ENCODE measurements at places on chromosomes 5 and 9.

DNA sequence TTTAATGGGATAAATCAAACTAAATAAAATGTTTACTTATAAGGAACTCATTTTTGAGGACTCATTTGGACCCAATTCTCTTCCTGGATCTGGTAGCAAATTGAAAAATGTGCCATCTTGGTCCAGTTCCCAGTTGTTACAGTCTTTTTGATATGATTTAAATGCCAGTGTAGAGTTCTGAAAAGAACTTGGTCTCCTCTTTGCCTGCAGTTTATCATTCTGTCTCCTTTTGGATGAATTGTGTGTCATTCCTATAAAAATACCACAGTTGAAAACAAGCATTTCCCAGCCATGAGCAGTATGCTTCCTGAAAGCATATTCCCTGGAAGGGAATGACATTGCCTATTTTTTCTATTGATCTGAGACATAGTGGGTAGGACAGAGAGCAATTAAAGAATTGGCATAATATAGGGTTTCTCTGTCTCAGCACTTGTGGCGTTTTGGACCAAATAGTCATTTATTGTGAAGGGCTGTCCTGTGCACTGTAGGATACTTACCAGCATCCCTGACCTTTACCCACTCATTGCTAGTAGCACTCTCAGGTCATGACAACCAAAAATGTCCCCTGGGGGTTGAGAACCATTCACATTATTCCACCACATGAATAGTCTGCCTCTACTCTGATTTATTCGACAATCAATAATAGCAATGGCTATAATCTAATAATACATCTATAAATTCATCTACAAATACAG lies 181.8 kb downstream of the NXNL2 start:
- no peak for DNase-seq

DNA sequence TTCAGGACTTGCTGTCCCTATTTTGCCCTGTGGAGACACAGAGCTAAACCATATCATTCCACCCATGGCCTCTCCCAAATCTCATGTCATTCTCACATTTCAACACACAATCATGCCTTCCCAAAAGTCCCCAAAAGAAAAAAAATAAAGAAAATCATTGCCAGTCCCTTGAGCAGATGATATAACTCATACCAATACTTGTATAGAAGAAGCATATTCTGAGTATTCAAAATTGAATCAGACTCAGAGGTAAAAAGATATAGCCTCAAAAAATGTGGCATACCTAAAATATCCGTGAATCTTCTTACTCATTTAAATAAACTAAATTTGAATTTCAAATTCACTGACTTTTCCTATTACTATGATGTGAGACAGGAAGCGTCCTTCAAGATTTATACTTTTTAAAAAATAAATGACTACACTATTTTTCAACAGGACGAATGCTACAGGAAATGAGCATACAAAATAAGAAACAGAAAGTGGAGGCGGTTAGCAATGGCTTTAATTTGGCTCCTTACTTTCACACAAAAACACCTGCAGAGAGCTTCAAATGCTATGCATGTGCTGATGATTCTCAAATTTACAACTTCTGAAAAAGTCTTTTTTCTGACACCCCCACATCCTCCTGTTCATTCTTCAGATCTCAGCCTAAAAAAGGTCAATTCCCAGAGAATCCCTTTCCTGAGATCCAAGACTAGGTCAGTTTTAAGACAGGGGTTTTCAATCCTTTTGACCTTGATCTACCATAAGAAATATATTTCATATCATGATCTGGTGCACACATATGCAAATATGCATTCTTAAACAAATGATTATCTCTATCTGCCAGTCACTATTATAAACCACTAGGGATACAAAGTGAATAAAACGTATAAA lies 39.6 kb upstream of the DMXL1 start:
- DNase-seq: no peak

DNA sequence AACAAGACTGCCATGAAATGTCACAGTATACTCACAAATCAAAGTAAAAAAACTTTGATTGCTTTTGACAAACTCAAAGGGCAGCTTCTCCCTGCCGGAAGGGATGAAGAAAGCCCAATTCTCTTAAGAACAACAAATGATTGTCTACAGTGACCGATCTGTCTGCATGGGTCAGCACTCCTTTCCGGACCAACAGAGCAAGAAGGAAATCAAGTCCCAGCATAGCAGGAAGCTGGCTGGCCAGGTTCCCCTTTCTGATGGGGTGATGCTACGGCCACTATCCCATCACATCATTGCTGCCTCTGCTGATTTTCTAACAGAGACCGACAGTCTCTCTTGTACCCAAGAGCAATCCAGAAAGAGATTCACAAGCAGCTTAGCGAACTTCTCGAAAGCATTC lies 692 bp downstream of the C1QTNF3 start:
- DNase-seq: no peak

- DNase-seq: no peak
Measured at GRCh38 chr9:26856413-26857032, 36.1 kb downstream of the CAAP1 start.

- DNase-seq: no peak
Measured at GRCh38 chr9:108056084-108056804, 566.7 kb upstream of the KLF4 start.

GRCh38 chr5:107607671-107608345 lies 62.9 kb downstream of the EFNA5 start:
- DNase-seq: no peak

GRCh38 chr5:22896152-22896551 lies 43.0 kb upstream of the CDH12 start:
- DNase-seq: no peak

- DNase-seq: no peak
Measured at GRCh38 chr9:74609671-74610405, 112.7 kb downstream of the RORB start.

GRCh38 chr5:151113651-151114050 lies 32.8 kb upstream of the TNIP1 start:
- no peak for DNase-seq

GRCh38 chr9:88574953-88575352 lies 40.0 kb downstream of the NXNL2 start:
- no peak for DNase-seq

DNA sequence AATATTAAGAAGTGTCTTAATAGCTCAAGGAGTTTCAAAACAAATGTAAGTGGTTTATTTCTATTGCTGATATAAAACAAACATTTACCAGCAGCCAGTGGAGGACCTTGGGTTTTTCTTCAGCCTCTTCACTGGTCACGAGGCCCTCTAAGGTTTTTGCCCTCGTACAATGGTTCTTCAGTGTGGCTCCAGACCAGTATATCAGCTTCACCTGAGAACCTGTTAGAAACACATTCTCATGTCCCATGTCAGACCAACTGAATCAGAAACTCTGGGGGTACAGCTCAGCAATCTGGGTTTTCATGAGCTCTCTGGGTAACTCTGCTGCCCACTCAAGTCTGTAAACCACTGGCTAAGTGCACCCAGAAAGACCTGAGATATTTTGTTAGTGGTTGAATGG lies 12.9 kb downstream of the WWC1 start:
- no peak for DNase-seq

DNA sequence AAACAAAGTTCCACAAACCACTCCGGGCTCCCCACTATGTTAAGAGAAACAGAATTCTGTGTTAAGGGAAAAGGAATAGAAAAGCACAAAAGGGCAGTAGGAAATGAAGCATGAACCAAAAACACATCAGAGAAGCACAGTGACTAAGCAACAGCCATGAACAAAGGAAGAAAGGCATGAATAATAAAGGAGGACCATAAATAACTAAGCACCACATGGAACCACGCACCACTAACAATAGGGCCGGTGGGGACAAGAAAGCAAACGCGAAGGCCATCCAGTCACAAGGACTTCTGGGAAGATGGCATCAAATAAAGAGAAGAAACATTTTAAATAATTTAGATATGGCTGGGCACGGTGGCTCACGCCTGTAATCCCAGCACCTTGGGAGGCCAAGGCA lies 18.0 kb downstream of the PRUNE2 start:
- no peak for DNase-seq

DNA sequence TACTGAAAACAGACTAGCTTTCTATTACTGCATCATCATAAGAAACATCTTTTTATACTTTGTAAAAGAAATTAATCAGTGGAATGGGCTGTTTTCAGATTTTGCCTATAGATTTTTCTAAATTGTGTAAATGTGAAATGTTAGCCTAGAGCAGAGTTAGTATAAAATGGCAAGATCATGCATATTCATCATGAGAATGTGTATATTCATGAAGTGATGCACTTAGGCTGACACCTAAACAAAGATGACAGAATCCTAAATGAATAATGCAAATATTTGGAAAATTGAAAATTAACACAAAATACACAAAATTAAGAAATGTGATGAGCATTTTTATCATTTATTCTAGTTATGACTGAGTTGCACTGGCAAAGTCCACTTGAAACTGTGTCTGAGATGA lies 57.2 kb downstream of the SPTLC1 start:
- DNase-seq: no peak

DNA sequence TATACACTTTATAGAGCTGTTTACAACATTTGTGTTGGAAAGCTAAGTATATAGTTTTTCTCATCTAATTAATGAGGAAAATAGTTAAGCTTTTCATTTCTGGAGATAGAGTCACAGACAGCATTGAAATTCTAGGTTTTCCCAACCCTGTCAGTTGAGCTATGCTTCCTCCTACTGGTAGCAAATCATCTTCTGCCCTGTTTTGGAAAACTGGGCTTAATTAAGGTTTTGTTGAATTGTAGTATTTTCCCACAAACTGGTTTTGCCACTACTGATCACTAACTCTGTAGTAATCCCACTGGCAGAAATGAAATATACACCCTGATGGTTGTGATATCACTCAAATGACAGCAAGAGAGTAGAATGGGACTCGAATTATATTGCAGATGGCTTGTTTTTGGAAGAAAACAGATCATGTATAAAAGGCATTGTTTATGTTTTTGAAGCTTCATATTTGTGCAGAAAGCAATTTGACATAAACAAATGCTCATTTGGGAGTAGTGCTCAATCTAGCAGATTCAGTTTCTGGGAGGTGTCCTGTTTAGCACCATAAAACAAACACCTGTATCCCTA lies 46.6 kb downstream of the CD180 start:
- DNase-seq: no peak

GRCh38 chr9:20496328-20496727 lies 126.0 kb downstream of the MLLT3 start:
- DNase-seq: no peak

- DNase-seq: no peak
Measured at GRCh38 chr5:16558984-16559629, 57.7 kb downstream of the RETREG1 start.

GRCh38 chr5:139816566-139816965 lies 21.0 kb downstream of the PSD2 start:
- no peak for DNase-seq

- DNase-seq: no peak
Measured at GRCh38 chr9:85483208-85483607, 258.5 kb downstream of the AGTPBP1 start.

DNA sequence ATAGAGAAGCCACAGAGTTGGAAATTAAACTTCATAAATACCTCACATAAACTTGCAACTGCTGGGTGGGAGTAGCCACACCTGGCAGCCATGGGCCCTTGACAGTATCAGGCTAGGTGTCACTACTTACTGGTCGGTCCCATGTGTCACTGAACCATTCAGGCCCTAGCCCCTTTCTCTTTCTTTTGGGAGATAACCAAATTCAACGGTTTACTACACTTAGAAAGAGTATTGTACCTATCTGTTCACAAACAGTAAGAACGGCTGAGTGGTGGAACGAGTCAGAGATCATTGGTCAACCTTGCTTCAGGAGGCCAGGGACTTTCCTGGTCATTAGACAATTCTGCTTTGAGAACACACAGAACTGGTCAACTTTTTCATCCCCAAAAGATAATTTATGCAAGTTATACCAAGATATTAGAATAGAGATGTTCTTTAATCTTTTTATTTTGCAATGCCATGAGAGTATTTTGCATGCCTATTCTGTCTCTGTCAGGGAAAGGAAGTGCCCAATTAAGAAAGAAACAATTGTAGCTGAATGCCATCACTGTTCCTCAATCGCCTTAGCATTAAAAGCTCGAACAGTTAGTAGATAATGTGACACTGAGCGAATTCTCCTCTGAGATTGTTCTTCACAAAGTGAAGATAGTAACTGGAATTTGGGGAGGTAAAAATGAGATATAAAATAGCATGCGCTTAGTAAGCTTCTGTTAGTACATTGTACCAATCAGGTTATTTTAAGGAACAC lies 50.9 kb downstream of the GOLPH3 start:
- DNase-seq: no peak

DNA sequence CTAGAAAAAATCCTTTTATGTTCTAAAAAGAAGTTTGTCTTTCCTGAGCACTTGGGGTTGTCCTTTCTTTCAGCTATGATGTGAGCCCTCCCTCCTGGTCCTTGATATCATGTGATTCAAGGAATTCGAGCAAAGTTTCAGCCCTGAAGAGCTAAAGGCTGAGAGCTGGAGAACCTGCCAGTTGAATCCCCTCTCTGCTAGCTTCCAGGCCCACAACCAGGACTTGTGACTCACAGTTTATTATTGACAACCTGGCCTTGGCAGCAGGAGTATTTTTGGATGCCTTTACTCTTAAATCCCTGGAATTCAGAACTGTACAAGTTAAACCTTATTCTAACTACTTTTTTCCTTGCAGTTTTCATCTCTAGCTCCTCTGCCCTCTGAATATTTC lies 182.8 kb downstream of the SPOCK1 start:
- DNase-seq: no peak

DNA sequence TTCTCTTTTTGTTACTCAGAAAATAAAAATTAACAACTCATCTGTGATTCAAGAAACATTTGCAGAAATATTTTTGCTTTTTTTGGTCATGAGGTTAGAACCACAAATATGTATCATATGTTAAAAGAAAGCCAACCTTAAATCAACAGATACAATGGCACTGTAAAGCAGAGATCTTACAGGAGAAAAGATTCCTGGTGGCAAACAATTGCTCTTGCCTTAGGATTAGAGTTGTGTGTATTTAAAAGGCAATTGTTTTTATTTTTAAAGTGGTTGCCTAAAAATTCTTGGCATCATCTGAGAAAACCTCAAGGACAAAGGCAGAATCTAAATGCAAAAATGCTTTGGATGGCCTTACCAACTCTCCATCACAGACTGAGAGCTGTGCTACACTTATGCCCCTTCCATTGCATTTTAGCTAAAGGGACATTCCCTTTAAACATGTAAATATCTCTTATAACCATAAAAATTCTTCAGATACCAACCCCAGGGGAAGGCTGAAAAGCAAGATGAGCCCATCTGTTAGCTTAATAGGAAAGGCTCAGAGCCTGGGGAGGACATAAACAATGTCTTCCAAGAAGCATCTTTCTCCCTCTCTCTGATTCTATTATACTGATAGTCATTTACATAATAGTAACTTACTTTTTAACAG lies 100.4 kb downstream of the FAM114A2 start:
- DNase-seq: no peak
